Left lung (tissue), 14 donors: ENCODE measurements at places on chromosomes 1 and 21. TPM values are rescaled to one million over a fixed set of nuclear protein-coding genes. Genes with fewer than 3 reads are reported as not detected.

Gene BARHL2
- not detected for total RNA-seq

Gene ANGPTL7
- 0.42 TPM for total RNA-seq

Gene FCRL1
- total RNA-seq = 0.85 TPM

Gene PANK4
- 29.2 TPM for total RNA-seq

Gene LEFTY1
- 0.61 TPM for total RNA-seq

Gene SERPINC1
- 0.29 TPM for total RNA-seq

Gene LHX8
- total RNA-seq = not detected

Gene SMIM34
- total RNA-seq = 0.81 TPM

Gene HEYL
- total RNA-seq = 12.6 TPM

Gene PSRC1
- total RNA-seq = 4.2 TPM

Gene PSMB2
- 73.1 TPM for total RNA-seq

Gene CLDN17
- not detected for total RNA-seq

Gene RAP1GAP
- 20.7 TPM for total RNA-seq

Gene KCNT2
- 5.1 TPM for total RNA-seq

Gene FLG
- not detected for total RNA-seq

Gene FAM3B
- 31.9 TPM for total RNA-seq

Gene RXFP4
- total RNA-seq = not detected

Gene PLPPR4
- 7.1 TPM for total RNA-seq

Gene SORT1
- 123 TPM for total RNA-seq

Gene BEND5
- 3.3 TPM for total RNA-seq

Gene EPHA10
- 3.2 TPM for total RNA-seq

Gene MSH4
- total RNA-seq = 0.47 TPM

Gene ZNF670
- total RNA-seq = 3.8 TPM

Gene BRDT
- total RNA-seq = not detected

Gene CIART
- 3.9 TPM for total RNA-seq

Gene CCDC18
- 4.1 TPM for total RNA-seq

Gene HENMT1
- total RNA-seq = 7.0 TPM

Gene SLC2A5
- 1.6 TPM for total RNA-seq

Gene RHBDL2
- 2.7 TPM for total RNA-seq

Gene OR6K2
- total RNA-seq = not detected

Gene SMCP
- total RNA-seq = not detected

Gene PADI3
- not detected for total RNA-seq

Gene LRRC71
- 0.38 TPM for total RNA-seq

Gene KHDC4
- 39.3 TPM for total RNA-seq

Gene FCGR2B
- total RNA-seq = 8.8 TPM

Gene CD52
- 96.7 TPM for total RNA-seq

Gene CRTC2
- total RNA-seq = 54.3 TPM

Gene EPS8L3
- not detected for total RNA-seq

Gene ATAD3C
- 9.9 TPM for total RNA-seq

Gene OVAAL
- total RNA-seq = not detected

Gene GPA33
- 0.55 TPM for total RNA-seq

Gene NTMT2
- total RNA-seq = not detected

Gene MLLT11
- total RNA-seq = 2.9 TPM

Gene TRNAU1AP
- 26.1 TPM for total RNA-seq

Gene LDLRAD1
- not detected for total RNA-seq
